Effector CD8-positive, alpha-beta T cell (primary cell): ENCODE measurements at places on chromosomes 1 and 21.

DNA sequence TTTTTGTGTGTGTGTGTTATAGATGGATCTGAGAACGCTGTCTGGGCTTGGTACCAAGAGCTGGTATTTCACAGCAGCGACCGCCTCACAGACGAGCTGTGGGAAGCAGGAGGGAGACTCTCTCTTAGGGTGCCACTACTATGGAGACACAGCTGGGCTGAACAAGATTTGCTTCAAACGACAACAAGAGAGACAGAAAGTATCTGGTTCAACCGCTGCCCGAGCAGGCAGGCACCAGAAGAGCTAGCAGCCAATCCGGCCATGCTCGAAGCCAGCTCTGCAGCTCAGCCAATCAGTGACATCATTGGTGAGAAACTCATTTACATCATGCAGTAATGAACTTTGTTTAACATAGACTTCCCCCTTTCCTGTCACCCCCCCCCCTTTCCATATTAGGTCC, 341.3 kb downstream of the USP25 start:
- DNase-seq: no peak

DNA sequence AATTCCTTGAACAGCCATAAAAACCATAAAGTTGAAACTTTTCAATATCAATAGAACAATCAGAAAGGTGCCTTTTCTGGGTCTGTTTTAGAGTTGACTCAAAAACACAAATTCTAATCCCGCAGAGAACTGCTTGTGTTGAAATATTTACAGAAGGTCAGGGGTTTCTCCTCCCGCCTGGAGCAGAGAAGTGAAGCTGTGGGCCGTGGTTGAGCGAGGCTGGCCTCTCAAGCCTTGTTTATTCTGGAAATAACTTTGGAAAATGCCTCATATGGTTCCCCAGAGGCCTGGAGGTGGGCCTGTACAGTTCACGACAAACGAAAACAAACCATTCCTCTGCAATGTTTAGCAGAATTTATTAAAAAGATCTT, 90.8 kb upstream of the ERRFI1 start:
- no peak for DNase-seq

GRCh38 chr1:117838911-117839310, 90.5 kb downstream of the GDAP2 start:
- DNase-seq: no peak

DNA sequence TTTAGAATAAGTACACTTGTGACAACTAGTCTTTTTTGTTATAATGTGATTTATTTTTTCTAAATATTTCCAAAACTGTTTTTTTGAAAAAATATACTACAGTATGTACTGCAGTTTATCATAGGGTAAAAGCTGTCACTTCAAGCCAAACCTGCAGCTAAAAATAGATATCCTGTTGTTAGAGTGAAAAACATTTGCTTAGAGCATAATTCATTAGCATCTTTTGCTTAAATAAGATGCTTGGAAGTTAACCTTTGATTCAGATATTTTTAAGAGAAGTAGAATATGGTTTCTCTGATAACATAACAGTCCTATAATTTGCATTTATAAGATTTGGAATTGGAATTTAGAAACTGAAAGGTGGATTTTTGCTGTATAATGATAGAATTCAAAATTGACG, 21.5 kb downstream of the PRKACB start:
- DNase-seq: no peak

GRCh38 chr1:30642391-30643120, 80.8 kb downstream of the MATN1 start:
- no peak for DNase-seq

DNA sequence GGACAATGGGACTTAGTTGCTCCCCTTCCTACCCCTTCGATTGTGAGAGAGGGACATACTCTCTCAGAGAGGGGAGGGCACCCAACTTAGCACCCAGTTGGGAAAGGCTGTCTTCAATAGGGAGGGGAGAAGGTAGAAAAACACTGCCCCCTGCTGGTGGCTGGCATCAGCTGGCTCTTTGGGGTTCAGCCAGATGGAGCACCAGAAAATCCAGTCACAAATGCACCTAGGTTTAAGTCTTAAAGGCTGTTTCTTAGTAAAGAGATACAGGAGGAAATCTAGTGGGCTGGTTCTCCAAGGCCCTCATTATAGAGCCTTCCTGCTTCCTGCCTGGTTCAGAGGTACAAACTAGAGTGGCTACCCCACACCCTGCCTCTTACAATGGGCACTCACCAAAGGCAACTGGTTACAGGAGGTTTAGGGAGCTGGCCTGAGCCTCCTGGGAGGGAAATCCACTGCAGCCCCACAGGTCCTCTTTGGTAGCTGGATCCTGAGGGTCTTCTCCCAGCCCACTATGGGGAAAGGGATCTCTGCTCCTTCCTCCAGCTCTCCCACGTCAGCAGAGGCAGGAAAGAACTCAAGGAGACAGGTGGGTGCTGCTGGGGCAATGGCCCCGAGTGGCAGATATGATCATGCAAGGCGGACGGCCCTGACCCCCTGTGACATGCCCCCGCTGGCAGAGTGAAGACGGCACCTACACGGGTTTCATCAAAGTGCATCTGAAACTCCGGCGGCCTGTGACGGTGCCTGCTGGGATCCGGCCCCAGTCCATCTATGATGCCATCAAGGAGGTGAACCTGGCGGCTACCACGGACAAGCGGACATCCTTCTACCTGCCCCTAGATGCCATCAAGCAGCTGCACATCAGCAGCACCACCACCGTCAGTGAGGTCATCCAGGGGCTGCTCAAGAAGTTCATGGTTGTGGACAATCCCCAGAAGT, 28.3 kb downstream of the EIF2D start:
- DNase-seq: peak; percentile 79

- DNase-seq: no peak
Observed at GRCh38 chr1:151058692-151059091, 730 bp downstream of the CDC42SE1 start.

GRCh38 chr1:47678464-47678980, 240.7 kb downstream of the FOXD2 start:
- DNase-seq: no peak

GRCh38 chr1:31401241-31401640, 11.8 kb upstream of the SERINC2 start:
- no peak for DNase-seq

GRCh38 chr1:151942882-151943281, 33.6 kb upstream of the THEM4 start:
- no peak for DNase-seq

DNA sequence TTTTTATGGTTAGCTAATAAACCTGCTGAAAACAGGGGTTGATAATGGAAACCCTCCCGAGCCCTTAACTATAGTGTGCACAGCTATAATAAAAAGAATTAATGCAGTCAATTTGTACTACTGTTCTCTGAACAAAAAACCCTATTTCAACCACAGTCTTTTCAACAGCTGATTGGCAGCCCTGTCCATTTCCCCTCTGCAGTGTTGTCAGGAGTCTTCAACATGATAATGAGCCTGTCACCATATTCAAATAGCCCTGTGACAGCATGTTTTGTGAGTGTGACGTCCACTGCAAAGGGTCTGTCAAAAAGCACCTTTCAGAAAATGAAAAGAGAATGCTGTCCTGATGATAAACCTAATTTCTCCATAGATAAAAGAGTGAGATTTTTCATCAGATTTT, 92.7 kb downstream of the ESRRG start:
- no peak for DNase-seq

GRCh38 chr1:53376041-53376461, 48.2 kb upstream of the LRP8 start:
- DNase-seq: no peak

- no peak for DNase-seq
Observed at GRCh38 chr1:229093609-229094336, 177.1 kb upstream of the RAB4A start.

- no peak for DNase-seq
Observed at GRCh38 chr1:118113261-118113660, 71.8 kb downstream of the SPAG17 start.

- DNase-seq: no peak
Observed at GRCh38 chr1:107459204-107459904, 318.5 kb downstream of the NTNG1 start.

- no peak for DNase-seq
Observed at GRCh38 chr1:164704954-164705353, 146.0 kb downstream of the PBX1 start.

- no peak for DNase-seq
Observed at GRCh38 chr1:100786870-100787269, 67.3 kb downstream of the VCAM1 start.

DNA sequence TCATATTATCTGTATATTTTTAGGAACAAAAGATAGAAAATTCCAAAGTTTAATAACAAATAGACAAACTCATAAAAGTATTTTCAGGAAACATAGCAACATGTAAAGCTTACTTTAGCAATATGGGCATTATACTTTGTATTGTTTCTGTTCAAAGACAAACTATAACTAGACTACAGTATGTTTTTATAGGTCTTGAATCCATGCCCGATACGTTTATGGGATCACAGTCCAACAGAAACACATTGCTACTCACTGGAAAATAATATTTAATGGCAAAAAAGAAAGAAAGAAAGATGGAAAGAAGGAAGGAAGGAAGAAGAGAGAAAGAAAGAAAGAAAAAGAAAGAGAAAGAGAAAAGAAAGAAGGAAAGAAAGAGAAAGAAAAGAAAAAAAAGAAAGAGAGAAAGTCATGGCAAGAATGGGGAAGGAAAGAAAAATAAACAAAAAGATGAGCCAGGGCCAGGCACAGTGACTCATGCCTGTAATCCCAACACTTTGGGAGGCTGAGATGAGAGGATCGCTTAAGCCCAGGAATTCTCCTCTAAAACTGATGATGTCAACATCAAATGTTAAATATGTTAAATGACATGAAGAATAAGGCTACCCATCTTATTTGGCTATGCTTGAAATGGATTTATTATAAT, 32.7 kb downstream of the TM2D1 start:
- DNase-seq: no peak

GRCh38 chr1:30023339-30024022, 699.9 kb downstream of the MATN1 start:
- no peak for DNase-seq

- DNase-seq: no peak
Observed at GRCh38 chr1:246790364-246790763, 66.2 kb downstream of the SCCPDH start.

DNA sequence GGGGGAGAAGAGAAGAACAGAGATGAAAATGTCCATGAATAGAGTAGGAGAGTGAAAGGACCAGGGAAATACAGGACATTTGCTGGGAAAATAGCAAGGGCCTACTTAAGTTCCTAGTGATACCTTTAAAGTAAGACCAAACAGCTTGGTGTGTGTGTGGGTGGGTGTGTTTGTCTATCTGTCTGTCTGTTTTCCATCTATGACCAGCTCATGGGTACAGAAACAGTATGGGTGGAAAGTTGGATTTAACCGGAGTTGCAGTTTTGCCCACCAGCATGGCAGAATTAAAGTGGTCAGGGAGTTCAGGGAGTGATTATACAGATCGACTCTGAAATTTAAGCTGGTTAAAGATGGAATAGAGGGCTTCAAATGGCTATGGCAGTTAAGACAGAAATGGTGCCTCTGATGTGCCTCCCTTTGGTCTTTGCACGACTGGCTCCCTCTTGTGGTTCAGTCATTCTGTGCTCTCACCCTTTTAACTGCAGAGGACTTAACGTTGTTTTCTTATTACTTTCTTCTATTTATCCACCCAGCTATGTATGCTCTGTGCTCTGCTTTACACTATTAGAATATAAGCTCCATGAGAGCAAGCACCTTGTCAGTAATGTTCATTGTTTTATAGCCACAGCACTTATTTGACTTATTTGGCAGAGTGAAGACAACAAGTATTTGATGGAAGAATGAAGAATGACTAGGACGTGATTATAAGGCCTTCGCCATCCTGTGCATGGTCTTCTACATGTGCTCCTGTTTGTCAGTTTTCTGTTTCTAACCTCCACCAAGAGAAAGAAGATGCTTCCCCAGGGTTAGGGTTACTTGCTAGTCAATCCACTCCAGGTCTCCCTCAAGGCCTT, 72.7 kb upstream of the AK4 start:
- peak; percentile 33 for DNase-seq

- no peak for DNase-seq
Observed at GRCh38 chr1:231337043-231337471, 595 bp downstream of the EXOC8 start.
